ENCODE measurements at places on chromosomes 1 and 21.

GRCh38 chr1:46489169-46489637, 433 bp upstream of the DMBX1 start:
- DNase-seq: no peak

- peak; percentile 30 for DNase-seq
These were observed 490.8 kb upstream of the ADGRL4 start for GRCh38 chr1:79497193-79497773.

DNA sequence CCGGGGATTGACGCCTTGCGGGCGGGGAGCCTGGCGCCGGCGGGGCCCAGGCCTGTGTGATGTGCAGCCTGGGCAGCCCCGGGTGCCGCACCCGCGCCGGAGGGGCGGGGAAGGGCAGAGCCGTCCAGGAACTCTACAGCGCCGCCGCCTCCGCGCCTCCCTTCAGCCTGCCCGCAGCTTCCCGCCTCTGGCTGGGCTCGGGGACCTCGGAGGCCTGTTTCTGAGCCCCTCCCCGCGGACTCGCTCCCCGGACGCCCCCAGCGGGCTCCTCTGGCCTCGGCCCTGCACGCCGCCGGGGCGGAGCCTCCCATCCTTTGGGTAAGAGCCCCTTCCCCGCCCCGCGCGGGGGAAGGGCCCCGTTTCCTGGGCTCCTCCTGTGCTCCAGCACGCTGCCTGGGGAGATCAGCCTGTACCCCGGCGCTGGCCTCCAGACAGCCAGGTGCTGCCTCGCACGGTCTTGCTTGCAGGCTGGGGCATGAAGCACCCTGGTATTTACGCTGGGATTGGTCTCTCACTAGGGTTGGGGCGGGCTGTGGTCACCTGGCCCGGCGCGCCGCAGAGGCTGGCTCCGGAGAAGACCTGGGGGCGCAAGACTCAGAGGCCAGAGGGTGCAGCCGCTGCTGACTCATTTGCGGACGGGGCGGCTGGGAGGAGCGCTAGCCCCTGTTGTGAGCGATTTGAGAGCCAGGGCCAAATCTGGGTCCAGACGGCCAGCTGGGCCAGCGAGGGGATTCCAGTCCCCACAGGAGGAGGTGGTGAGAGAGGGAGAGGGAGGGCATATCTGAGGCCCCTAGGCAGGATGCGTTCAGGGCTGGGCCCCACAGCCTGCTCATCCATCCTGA, 5.7 kb upstream of the ACOT11 start:
- peak; percentile 80 for DNase-seq

DNA sequence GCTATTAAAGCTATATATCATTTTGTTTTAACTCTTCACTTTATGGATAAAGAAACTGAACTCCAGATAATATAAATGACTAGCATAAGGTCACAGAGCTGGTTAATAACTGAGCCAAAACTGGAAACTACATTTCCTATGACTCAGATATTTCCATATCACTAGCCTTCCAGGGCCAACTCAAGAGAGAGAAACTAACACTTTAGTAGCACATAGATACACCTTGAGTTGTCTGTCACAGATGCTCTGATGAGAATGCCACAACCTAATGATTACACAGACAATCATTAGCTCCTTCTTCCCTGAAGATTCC, 40.7 kb downstream of the NME7 start:
- no peak for DNase-seq

- peak; percentile 78 for DNase-seq
These were observed 7.3 kb downstream of the SH3BGRL3 start for GRCh38 chr1:26287033-26287711.

DNA sequence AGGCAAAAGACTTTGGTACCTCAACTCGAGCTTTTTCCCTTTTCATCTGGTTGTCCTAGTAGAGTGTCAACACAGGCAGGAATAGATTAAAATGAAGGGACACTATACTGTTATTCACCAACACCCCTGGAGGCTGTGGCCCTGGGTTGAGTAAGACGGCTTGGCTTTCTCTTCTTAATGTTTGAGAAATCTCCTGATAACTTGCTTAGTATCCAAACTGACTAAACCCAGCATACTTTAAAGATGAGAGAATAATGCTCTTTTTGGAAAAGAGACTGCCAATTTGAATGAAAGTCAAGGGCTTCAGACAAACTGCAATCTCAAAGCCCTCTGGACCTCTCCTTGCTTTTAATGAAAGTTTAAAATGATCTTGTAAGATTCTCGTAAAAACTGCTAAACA, 2.6 kb upstream of the SLC30A1 start:
- DNase-seq: no peak

DNA sequence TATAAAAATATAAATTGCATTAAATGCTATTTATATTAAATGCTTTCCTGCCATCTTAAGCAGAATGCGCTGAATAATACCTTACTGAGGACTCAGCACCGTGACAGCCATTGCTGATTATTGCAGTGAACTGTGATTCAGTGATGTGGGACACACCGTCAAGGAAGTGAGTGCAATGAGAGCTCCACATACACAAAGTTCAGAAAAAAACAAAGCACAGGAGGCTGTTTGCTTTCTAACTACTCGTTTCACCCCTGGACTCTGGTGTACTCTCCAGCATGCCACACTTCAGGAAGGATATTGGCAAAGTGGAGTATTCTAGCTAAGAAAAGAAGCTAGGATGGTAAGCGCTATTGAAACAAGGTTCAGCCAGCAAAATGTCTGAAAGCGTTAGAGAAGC, 57.4 kb upstream of the CXADR start:
- DNase-seq: no peak

DNA sequence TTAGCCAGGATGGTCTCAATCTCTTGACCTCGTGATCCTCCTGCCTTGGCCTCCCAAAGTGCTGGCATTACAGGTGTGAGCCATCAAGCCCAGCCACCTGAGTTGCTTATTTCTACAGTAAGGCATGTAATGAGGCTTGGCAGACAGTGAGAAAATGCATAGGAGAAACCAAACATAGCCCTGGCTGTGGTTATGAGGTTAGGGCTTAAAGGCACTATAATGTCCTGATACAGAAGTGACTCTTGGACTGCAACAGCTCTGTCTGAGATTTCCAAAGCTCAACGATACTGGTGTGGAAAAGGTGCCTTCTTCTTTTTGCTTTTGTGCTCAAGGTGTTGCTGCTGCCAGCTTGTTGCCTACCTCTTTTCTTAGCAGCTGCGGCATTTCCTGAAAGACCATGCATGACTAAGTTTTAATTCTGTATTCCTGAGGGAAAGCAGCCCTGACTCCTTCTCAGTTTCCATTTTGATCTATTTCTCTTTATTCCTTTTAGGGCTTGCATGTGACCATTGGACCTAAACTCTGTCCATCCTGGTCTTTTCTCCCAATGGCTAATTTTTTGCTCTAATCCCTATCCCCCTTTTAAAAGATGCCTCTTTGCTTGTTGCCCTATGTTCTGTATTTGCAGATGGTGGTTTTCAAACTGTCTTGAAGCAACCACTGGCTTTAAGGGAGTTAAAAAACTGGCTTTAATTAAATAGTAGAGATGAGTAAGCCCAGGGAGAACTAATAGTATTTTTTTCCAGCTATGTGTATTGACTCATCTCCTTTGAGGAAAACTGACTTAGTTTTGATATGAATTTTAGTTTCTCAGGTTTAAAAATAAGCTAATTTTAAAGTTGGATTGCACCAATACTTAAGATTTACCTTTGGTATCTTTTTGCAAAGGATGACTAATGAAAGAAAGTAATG, 70.3 kb downstream of the KIF1B start:
- no peak for DNase-seq

- no peak for DNase-seq
These were observed 95.0 kb upstream of the PPP2R5A start for GRCh38 chr1:212190169-212190568.

GRCh38 chr1:20172033-20172590, 13.8 kb upstream of the UBXN10 start:
- DNase-seq: no peak

GRCh38 chr1:64631346-64632034, 113.4 kb upstream of the RAVER2 start:
- DNase-seq: no peak

GRCh38 chr1:194367121-194367520, 1180.7 kb upstream of the B3GALT2 start:
- DNase-seq: no peak

DNA sequence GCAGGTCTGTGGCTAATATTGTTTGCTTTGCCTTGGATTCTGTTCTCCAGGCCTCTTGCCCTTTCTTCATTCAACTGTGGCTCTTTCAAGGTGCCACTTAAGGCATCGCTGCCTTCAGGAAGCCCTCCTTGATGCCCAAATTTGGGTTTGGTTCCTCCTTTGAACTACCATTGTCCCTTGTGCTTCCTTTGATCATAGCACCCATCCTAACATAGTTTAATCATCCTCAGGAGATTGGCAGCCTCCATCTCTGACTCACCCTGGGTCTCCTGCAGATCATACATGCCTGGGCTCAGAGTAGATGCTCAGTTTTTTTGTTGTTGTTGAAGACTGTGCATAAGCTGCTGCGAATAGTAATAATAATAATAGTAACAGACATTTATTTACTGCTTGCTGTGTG, 54.4 kb upstream of the ACOT11 start:
- no peak for DNase-seq

DNA sequence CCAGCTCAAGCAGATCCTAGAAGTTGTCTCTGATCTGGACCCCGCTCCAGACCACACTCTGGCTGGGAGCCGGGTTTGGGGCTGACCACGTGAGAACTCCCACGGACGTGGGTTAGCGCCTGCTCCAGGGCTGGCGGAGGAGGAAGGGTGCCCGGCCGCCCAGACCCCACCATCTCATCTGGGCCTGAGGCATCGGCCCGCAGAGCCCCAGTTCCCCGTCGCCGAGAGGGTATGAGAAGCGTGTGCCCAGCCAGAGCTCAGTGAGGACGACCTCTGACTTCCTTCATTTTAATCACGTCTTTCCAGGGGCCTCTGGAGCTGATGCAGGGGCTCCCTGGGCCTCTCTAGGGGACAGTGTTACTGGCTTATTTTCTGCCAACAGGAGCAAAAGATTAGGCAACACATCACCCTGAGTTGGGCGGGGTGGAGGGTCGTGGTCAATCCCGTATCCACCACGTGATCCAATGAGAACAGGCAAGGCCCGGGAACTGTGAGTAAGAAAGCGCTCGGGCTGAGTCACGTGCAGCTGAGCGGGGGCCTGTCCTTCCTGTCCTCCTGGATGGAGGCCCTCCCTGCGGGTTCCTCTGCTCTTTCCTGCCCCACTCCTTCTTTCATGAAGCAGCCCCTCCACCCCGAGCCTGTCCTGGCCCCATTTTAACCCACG, 81.1 kb downstream of the SIK1 start:
- DNase-seq: peak; percentile 95

DNA sequence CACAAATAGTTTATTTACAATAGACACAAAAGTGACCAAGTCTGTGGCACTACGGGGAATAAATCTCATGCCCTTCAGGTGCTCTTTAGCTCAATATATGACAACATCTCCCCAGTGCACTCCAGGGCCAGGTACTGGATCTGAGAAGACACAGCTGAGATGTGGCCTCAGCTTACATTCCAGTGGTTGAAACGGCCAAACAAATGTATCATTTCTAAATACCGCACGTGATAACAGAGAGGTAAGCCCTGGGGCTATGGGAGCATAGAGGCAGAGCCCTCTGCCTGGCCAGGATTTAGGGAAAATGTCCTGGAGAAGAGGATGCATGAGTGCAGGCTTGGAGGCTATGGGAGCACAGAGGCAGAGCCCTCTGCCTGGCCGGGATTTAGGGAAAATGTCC, 630.5 kb downstream of the SMYD3 start:
- DNase-seq: no peak

DNA sequence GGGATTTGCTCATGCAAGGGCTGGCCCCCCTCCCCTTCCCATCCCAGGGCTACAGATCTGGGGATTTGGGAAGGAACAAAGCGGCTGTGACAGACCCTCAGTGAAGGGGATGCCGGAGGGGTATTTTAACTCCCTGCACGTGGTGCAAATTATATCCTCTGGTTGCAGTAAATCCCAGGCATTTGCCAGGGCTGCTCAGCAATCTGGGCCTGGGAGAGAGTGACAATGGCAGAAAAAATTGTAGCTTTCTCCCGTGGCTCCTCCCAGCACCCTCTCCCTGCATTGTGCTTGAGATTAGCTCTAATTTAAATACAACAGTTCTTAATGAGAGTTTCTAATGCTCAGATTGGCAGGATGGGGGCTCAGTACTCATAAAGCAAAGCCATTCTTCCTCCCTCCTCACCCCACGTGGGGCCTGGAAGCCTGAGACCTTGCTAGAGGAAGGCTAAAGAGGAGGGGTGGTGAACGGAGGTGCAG, 129.9 kb upstream of the CD34 start:
- DNase-seq: no peak

- no peak for DNase-seq
These were observed 34.0 kb downstream of the GLIS1 start for GRCh38 chr1:53704804-53705445.

DNA sequence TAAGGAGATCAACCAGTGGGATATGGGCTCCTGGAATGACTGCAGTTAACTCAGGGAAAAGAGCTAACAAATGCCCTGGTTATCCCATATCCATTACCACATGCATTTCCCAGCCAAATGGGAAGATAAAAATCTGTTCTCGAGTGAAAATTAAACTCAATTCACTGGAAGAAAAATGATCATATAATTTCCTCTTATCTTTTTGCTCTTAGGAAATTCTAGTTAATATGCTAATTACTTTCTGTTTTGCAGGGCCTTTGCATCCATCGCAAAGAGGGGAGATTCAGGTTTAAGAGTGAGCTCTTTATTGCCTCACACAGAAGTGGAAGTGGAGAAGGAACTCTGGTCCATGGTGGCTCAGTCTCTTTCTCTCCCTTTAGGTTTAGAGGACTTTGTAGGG, 3.9 kb upstream of the IL24 start:
- no peak for DNase-seq

GRCh38 chr1:31926853-31927660, 11.1 kb downstream of the PTP4A2 start:
- no peak for DNase-seq

GRCh38 chr1:46067652-46068051, 64.8 kb downstream of the PIK3R3 start:
- no peak for DNase-seq

DNA sequence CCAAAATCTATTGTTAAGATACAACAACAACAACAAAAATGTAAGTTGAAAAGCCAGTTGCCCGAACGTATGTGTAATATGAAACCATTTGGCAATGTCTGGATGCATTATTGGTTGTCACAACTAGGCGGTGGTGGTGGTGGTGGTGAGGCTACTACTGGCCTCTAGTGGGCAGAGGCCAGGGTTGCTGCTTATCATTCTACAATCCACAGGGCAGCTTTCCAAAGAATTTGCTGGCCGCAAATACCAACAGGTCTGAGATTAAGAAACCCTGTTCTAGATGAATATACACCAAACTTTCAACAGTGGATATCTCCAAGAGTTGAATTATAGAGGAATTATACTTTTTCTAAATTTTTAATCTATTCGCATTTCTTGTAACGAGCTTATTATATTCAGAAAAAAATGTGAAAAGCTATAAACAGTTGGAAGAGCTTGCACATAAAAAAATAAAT, 26.8 kb upstream of the ZNF697 start:
- DNase-seq: no peak

GRCh38 chr1:198119906-198120305, 36.9 kb upstream of the NEK7 start:
- no peak for DNase-seq

GRCh38 chr1:54953846-54954245, 26.6 kb upstream of the TMEM61 start:
- no peak for DNase-seq

GRCh38 chr1:157540160-157540748, 12.1 kb downstream of the FCRL5 start:
- no peak for DNase-seq

GRCh38 chr1:227415115-227415790, 97.0 kb upstream of the CDC42BPA start:
- peak; percentile 5 for DNase-seq

GRCh38 chr1:160646711-160647328, at the start of gene SLAMF1:
SLAMF1 (minus strand) TSS chr1:160647044; CDS start chr1:160646945, 99 bp downstream.
- peak; percentile 78 for DNase-seq
